ENCODE measurements at places on chromosomes 16 and 17. TPM values are rescaled to one million over a fixed set of nuclear protein-coding genes. Genes with fewer than 3 reads are reported as not detected.

- DNase-seq = no peak
- H3K27me3 ChIP-seq = no peaks in the 10 kb centered on the region
- H3K4me1 ChIP-seq = peaks cover 40% of the 10 kb centered on the region
- peak overlapping the region; percentile 93 for H3K4me3 ChIP-seq
Observed at GRCh38 chr17:47942096-47942510, 732 bp downstream of the PNPO start.

GRCh38 chr17:37574427-37574826 lies 34.8 kb downstream of the SYNRG start:
- H3K36me3 ChIP-seq = peaks cover 81% of the 10 kb centered on the region
- no peaks in the 10 kb centered on the region for H3K27me3 ChIP-seq
- no peak overlapping the region for H3K27ac ChIP-seq

GRCh38 chr17:57783338-57783742 lies 38.2 kb upstream of the CCDC182 start:
- H3K36me3 ChIP-seq = no peaks in the 10 kb centered on the region
- no peaks in the 10 kb centered on the region for H3K27me3 ChIP-seq
- H3K27ac ChIP-seq = no peak overlapping the region
- H3K4me3 ChIP-seq = peak overlapping the region; percentile 13

DNA sequence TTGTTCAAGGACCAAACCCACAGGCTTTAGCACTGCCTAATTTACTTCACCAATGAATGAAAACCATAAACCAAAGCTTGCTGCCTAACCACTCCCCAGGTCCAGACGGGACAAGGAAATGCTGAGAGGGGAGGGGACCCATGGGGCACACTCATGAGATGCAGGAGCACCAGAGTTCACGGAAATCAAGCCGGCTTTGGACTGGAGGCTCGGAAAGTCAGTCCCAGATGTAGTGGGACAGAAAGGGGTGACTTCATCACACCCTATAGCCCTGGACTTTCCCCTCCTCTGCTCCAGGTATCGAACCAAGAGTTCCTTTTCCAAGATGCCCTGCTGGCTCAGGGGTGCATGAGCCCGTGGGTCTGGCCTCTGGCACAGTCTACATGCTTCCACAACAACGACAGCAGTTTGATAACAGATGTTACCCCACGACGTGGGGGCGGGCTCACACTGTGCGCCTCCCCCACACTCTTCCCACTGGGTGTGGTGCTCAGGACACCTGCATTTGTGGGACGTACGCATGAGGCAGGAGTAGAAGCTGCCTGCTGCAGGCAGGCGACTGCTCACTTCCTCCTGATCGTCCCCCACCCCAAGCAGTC lies 63.2 kb downstream of the AMFR start:
- H3K36me3 ChIP-seq = peaks cover 54% of the 10 kb centered on the region
- H3K4me1 ChIP-seq = peaks cover 4% of the 10 kb centered on the region
- no peak overlapping the region for H3K27ac ChIP-seq
- DNase-seq = no peak

GRCh38 chr17:32486701-32487472 lies at the start of gene CDK5R1:
TSS of gene CDK5R1 (plus strand) at chr17:32486993. CDS start at chr17:32487621, 628 bp downstream.
- H3K4me1 ChIP-seq = peaks cover 32% of the 10 kb centered on the region
- H3K4me3 ChIP-seq = peak within 1 kb of the TSS; percentile 55
- no peak for DNase-seq
- H3K27me3 ChIP-seq = no peaks in the 10 kb centered on the region
- H3K27ac ChIP-seq = peak within 1 kb of the TSS; percentile 84

The CCL17 gene
- not detected for total RNA-seq

The CCDC154 gene
- 0.17 TPM for total RNA-seq

- no peak for DNase-seq
- H3K27me3 ChIP-seq = no peaks in the 10 kb centered on the region
- peaks cover 18% of the 10 kb centered on the region for H3K4me1 ChIP-seq
- no peak overlapping the region for H3K4me3 ChIP-seq
Observed at GRCh38 chr16:10600782-10601443, 20.5 kb upstream of the EMP2 start.

- no peak overlapping the region for H3K27ac ChIP-seq
- DNase-seq = no peak
- H3K4me3 ChIP-seq = no peak overlapping the region
- H3K36me3 ChIP-seq = no peaks in the 10 kb centered on the region
Observed at GRCh38 chr17:5694551-5694950, 110.2 kb upstream of the NLRP1 start.

DNA sequence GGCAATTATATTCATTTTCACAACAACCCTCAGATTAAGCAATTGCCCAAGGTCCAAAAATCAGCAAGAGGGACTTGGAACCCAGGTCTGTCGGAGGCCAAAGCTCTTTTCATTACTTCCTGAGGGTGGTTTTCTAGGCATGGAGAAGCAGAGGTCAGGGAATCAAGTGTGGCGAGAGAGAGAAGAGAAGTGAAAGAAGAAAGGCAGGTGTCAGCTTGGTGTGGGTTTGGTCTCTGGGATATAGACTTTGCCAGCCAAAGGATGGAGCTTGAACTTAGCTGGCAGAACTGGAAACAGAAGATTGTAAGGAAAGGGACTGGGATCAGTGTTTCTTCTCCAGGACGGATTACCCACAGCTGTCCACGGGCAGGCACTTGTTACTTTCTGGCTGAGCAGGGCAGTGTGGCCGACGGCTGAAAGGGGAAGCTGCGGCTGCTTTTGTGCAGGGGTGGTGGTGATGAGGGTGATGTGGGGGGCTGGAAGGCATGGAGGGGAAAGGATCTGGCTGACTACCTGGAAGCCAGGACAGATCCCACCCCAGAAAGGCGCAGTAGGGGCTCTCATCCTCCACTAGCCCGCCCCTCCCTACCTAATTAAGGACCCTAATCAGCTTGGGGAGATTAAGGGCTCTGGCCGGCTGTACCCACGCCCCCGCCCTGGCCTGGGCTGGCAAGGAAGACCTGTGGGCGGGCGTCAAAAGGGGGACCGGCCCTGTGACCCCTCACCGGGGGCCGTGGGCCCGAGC lies at the start of gene GUCY2D:
Gene GUCY2D, plus strand, starts transcription at position 640 of the 745 bp plus-strand sequence. CDS start 433 bp downstream, outside the sequence.
- DNase-seq = no peak
- peaks cover 16% of the 10 kb centered on the region for H3K4me1 ChIP-seq
- no peaks in the 10 kb centered on the region for H3K36me3 ChIP-seq
- H3K4me3 ChIP-seq = peak within 1 kb of the TSS; percentile 40
- peaks cover 13% of the 10 kb centered on the region for H3K27me3 ChIP-seq

- no peak for DNase-seq
- no peak overlapping the region for H3K27ac ChIP-seq
- H3K36me3 ChIP-seq = no peaks in the 10 kb centered on the region
- no peaks in the 10 kb centered on the region for H3K27me3 ChIP-seq
- H3K4me3 ChIP-seq = no peak overlapping the region
Observed at GRCh38 chr16:27952811-27953210, 110.7 kb downstream of the GSG1L start.

DNA sequence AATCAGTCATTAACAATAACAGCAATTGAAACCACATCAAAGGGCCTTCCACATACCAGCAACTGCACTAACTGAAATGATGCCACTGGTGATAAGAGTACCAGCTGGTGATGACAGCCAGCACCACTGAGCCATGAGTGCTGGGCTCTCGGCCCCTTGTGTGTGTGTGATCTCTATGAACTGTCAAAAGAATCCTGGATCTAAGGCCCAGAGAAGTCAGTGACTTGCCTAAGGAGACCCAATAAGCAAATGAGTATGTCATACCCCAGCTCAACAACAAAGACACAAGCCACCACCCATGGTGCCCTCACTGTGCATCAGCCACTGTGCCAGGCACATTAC lies 220.9 kb downstream of the ZNF423 start:
- H3K4me1 ChIP-seq = peaks cover 30% of the 10 kb centered on the region
- H3K27me3 ChIP-seq = no peaks in the 10 kb centered on the region
- H3K4me3 ChIP-seq = no peak overlapping the region
- H3K27ac ChIP-seq = no peak overlapping the region
- peaks cover 39% of the 10 kb centered on the region for H3K36me3 ChIP-seq

The TRPV2 gene
- 17.0 TPM for total RNA-seq

DNA sequence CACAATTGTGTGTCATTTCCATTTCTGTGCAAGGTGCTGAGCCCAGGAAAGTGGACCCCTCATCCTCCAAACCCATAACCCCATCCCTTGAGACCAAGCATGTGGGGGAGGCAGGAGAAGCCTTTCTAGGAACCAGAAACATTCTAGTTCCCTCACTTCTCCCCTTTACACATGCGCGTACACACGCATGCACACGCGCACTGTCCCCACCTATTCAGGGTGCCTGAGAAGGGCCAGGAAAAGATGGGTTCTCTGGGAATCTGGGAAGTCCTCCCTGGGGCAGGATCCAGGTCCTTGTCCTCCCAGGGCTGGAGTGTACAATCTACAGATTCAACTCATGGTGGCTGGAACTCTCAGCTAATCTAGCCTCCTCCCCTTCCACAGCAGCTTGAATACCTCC lies 2.4 kb downstream of the PPY start:
- no peaks in the 10 kb centered on the region for H3K36me3 ChIP-seq
- H3K4me3 ChIP-seq = no peak overlapping the region
- H3K27me3 ChIP-seq = peaks cover 34% of the 10 kb centered on the region
- H3K27ac ChIP-seq = no peak overlapping the region
- peaks cover 19% of the 10 kb centered on the region for H3K4me1 ChIP-seq

DNA sequence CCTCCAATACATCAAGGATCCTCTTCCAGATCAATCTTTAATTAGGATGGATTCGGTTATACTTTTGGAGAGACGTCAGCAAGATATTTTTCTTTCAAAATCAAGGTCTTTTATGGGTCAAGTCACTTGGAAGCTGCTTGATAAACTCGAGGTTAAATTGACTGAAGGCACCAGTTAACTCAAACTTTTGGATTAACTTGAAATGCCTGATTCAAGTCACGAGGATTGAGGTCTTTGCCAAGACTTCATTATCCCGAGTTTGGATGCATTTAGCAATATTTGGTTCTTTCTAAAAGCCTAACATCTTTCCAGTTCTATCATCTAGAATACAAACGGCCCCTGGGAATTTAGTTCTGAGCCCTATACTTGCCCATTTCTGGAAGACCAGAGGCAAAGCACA lies 82.9 kb downstream of the MYH11 start:
- H3K4me3 ChIP-seq = no peak overlapping the region
- no peaks in the 10 kb centered on the region for H3K27me3 ChIP-seq
- peak overlapping the region; percentile 74 for H3K27ac ChIP-seq
- DNase-seq = no peak
- H3K4me1 ChIP-seq = no peaks in the 10 kb centered on the region

The TNFRSF13B gene
- total RNA-seq = not detected

The CCT6B gene
- 3.8 TPM for total RNA-seq

The MON1B gene
- total RNA-seq = 19.1 TPM

DNA sequence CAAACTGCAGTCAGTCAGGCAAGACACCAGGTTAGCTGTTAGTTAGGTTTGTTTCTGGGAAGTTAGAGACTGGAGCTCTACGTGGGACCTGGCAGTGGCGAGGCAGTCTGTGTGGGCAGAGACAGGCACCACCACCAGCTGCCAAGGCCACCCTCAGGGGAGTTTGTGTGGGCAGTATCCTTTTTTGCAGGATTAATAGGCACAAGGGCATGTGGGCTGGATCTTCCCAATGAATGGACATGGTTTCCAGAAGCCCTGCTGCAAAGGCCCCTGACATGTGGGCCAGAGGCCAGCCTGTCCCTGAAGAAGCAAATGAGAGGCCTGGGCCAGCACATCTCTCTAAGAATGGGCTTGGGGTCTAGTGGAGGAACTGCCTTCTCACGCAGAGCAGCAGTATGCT lies 19.2 kb upstream of the SREBF1 start:
- peaks cover 5% of the 10 kb centered on the region for H3K36me3 ChIP-seq
- no peak overlapping the region for H3K4me3 ChIP-seq
- no peak overlapping the region for H3K27ac ChIP-seq
- H3K27me3 ChIP-seq = no peaks in the 10 kb centered on the region
- H3K4me1 ChIP-seq = peaks cover 14% of the 10 kb centered on the region

DNA sequence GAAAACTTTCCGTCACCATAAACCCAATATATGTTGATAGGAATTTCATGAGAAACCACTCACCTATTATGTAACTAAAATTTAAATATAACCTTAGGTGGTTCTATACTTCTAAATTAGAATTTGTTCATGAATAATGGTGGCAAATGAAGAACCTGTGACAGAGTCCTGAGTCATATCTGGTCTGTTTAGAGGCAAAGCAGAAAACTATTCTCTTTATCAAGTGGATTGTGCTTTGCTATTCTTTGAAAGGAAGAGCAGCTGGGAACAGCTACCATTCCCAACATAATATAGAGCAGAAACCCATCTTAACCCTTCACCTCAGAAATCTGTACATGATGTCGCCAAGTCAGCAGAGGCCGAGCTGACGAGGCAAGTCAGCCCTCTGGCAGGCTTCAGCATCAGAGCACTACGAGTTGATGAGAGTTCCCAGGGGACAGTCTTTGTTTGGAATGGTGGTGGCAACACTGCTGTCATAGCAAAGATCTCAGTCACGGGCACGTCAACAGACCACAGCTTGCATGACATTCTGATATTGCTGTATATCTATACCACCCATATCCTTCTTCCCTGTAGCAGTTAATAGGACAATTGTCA lies 631.9 kb upstream of the CA10 start:
- no peaks in the 10 kb centered on the region for H3K4me1 ChIP-seq
- no peak for DNase-seq
- no peaks in the 10 kb centered on the region for H3K36me3 ChIP-seq

GRCh38 chr17:79497777-79498348 lies 113.0 kb downstream of the RBFOX3 start:
- no peak overlapping the region for H3K4me3 ChIP-seq
- H3K4me1 ChIP-seq = no peaks in the 10 kb centered on the region
- H3K27ac ChIP-seq = no peak overlapping the region
- H3K27me3 ChIP-seq = no peaks in the 10 kb centered on the region
- H3K36me3 ChIP-seq = no peaks in the 10 kb centered on the region

The IRX5 gene
- total RNA-seq = not detected

DNA sequence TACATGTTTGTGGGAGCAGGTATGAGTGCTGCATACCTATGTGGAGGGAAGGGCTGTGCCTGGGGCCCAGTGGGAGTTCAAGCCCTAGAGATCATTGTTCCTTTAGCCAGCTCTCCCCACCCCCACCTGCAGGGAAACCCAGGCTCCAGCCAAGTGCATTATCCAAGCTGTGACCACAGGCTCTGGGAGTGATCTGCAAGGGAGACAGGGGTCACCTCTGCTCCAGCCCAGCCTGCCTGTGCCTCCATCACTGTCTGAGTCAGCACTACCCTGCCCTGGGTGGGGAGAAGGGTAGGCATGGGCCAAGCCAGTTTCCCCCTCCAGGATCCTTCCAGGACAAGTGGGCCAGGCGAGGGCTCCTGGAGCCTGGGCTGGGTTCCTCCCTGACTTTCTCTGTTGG lies 32.1 kb upstream of the SBK1 start:
- no peak overlapping the region for H3K4me3 ChIP-seq
- peaks cover 14% of the 10 kb centered on the region for H3K4me1 ChIP-seq
- no peak for DNase-seq
- H3K36me3 ChIP-seq = no peaks in the 10 kb centered on the region
- H3K27ac ChIP-seq = no peak overlapping the region
- H3K27me3 ChIP-seq = no peaks in the 10 kb centered on the region

The TEKT1 gene
- total RNA-seq = not detected

Data from esophagus muscularis mucosa (tissue), 4 donors.